ENCODE measurements at places on chromosomes 1 and 21.

DNA sequence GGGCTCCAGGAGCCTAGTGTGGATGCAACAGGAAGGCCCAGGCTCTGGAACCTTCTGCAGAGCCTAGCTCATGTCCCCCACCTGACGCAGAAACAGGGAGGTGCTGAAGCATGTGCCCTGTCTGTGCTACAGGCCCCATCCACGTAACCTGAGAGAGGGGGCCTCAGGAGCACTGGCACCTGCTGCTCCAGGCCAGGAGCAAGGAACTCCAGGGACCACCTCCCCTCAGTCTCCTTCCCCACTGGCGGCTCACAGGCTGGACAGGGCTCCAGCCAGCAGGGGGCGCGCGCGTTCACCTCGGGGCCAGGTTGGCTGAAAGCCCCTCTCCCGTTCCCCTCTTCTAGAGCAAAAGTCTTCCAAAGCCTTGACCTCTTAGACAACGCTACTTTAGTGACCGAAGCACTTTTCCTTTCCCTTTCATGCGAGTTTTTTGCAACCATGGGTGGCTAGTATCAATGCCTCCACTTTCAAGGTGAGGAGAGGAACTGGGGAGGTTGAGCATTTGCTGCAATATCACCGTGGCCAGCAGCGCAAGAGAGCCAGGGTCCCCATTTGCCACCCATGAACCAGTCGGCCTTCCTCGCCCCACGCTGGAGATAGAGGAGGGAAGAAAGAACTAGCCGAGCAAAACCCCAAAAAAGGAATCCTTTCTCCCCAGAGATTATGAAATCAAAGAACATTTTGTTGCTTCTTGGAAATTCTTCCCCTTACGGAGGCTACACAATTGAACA, 52.4 kb upstream of the GPR157 start:
- no peak for DNase-seq

DNA sequence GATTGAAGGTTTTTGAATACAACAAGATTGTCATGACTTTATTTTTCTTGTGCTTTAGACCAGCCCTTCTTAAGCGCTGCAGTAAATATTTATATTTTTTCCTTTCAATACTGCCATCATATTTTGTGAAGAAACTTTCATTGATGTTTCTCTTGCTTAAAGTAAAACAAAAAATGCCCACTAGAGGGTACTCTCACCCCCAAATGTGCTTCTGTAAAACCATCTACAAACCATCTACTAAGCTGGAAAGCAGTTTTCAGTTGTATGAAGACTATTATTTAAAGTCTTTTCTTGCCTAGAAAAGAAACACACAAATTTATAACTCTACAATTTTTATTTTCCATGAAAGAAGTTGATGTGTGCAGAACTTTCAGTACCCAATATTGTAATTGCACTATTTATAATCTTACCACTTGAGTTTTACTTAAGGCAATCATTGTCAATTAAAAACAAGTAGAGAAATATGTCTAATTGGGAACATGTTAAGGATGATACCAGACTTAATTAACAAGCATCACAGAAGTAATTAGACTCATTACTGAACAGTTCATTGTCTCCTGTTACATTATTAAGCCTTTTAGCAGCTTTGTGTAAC, 10.7 kb downstream of the LEPR start:
- peak; percentile 50 for DNase-seq

GRCh38 chr1:109312246-109312645, 5.4 kb upstream of the MYBPHL start:
- DNase-seq: peak; percentile 76

DNA sequence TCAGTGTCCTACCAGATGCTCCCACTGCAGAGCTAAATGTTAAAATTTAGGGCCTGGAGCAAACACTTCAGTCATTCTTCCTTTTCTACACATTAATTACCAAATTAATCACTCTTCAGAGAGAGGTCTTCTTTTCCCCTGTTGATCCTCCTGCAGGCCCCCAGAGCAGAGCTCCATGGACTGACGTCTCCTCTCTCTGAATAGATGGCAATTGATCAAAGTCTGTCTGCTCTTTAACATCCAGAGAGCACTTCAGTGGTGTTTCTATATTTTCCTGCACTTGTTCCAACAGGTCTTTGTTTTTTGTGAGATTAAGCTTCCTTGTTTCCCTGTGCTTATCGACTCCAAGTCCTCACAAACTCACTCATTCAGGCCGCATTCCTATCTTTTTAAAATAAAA, 239.3 kb downstream of the SIPA1L2 start:
- DNase-seq: no peak

DNA sequence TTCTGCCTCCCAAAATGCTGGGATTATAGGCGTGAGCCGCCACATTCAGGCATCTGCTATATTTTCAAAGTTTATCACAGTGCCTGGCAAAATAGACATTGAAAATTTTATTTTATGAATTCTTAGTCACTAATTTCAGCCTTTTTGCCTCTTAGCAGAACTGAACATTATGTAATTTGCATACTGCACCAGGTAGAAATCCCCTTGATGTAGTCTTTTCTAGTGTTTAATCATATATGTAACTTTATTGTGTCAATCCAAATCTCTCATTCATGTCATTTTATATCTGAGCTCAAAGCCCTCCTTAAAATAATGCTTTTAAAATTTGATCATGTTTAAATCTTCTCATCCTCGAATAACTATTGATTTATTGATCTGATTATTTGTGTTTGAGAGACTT, 19.2 kb downstream of the WDTC1 start:
- DNase-seq: no peak

DNA sequence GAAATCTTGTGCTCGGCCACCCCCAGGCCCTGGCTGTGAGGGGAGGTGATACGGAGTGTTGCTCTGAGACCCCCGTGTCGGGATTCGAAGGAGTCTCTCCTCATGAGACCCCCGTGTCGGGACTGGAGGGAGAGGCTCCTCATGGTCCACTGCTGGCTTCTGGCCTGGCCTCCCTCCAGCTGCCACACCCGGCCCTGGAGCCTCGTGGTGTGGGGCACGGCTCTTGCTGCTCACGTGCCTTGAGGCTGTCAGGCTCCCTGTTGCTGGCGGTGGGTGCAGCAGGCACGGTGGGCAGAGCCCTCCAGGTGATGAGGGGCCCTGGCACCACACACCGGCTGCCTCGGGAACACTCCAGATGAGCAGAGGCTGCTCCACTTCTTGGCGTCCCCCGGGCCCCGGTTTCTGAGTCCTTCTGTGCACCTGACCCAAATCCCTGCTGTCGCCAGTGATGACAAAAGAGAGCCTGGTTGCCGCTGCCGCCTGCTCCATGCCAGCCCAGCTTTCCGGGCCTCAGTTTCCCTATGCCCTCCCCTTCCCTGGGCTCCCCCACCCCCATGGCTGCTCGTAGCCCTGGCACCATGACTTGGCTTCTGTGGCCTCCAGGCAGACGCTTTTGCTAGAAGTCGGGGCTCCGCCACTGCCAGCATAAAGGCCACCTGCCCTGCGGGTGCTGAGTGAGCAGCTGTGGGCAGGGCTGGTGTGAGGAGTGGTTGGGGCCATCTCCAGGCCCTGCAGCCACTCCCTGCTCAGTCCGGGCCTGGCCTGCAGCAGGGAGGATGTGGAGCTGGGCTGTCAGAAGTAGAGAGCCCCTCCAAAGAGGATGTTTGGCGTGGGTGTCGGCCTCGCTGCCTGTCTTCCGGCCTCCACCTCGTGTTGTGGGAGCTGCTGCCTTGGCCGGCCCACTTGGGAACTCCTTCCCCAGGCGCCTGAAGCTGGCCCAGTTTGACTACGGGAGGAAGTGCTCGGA, 11.8 kb downstream of the TMEM240 start:
- DNase-seq: no peak

GRCh38 chr1:239686386-239686785, 300.0 kb downstream of the CHRM3 start:
- DNase-seq: no peak

DNA sequence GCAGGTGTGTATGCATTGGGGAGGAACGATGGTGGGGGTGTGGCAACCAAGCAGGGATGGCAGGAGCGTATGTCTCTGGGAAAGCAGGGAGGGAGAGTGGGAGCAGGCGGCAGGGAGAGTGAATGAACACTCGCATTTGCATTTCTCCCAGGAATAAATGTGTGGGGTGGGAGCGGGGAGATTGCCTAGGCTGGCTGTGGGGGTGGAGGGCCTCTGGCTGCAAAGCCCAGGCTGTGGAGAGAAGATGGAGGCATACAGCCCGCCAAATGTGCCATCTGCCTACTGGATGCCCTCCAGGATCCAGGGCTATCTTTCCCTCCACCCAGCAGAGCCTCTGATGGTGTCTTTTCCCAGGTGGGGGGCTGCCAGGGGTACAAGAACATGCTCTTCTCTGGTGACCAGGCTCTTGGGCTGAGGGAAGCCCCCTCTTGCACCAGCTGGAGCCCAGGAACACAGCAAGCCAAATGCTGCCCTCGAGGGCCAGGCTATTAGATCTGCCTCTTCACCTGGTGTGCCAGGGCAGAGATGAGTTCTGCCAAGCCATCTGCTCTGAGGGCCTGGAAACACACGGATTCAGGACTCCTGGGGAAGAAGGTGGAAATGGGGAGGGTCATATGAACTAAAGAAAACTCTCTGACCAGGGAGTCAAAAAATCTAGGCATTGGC, 1.7 kb upstream of the OPTC start:
- peak; percentile 93 for DNase-seq

DNA sequence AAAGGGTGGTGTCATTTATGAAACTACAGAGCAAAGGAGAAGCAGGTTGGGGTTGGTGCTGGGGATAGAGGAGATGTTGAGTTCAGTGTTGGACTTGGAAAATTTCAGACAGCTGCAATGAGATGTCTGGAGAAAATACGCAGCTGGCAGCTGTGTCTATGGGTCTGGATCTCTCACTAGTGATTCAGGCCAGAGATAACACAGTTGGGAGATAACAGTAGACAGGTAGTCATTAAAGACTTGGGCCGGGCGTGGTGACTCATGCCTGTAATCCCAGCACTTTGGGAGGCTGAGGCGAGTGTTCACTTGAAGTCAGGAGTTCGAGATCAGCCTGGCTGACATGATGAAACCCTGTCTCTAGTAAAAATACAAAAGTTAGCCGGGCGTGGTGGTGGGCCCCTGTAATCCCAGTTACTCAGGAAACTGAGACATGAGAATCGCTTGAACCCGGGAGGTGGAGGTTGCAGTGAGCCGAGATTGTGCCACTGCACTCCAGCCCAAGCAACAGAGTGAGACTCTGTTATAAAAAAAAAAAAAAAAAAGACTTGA, 2.5 kb upstream of the TFAP2E start:
- no peak for DNase-seq

All from NCI-H2171 treated with DMSO at 0.1 percent for 48 hours (cell line).